Cardiac muscle cell (in vitro differentiated cells and primary cell): ENCODE measurements at places on chromosomes 5 and 9. TPM values are rescaled to one million over a fixed set of nuclear protein-coding genes. Genes with fewer than 3 reads are reported as not detected.

PCSK1 gene
- total RNA-seq = not detected in 2 replicates

ENTPD2 gene
- not detected in 2 replicates for total RNA-seq

TRIM7 gene
- total RNA-seq = 0.39 TPM in 1 of 2 replicates, not detected in the other

BTNL8 gene
- not detected in 2 replicates for total RNA-seq

IER5L gene
- 51.7 and 77.4 TPM in 2 replicates for total RNA-seq

CSF1R gene
- 0.04 TPM in 1 of 2 replicates, not detected in the other for total RNA-seq

C9orf50 gene
- total RNA-seq = 1.8 and 2.5 TPM in 2 replicates

NOL6 gene
- total RNA-seq = 17.2 and 20.6 TPM in 2 replicates

CCL27 gene
- total RNA-seq = 0.77 and 2.0 TPM in 2 replicates

MTAP gene
- total RNA-seq = 14.1 and 21.5 TPM in 2 replicates

PCDHGA12 gene
- 1.7 and 6.1 TPM in 2 replicates for total RNA-seq

PPP2R2B gene
- total RNA-seq = 14.1 and 21.1 TPM in 2 replicates

PCDHAC1 gene
- total RNA-seq = 16.7 and 20.8 TPM in 2 replicates

HDHD3 gene
- 44.6 and 45.5 TPM in 2 replicates for total RNA-seq

PROB1 gene
- 22.2 and 42.5 TPM in 2 replicates for total RNA-seq

GLIPR2 gene
- total RNA-seq = 3.2 and 8.6 TPM in 2 replicates

NIPAL4 gene
- total RNA-seq = 0.18 and 0.36 TPM in 2 replicates

TAL2 gene
- total RNA-seq = not detected in 2 replicates

ARHGEF39 gene
- 1.5 and 12.6 TPM in 2 replicates for total RNA-seq

ZFP37 gene
- total RNA-seq = 2.2 and 3.8 TPM in 2 replicates

NRARP gene
- total RNA-seq = 8.8 and 16.5 TPM in 2 replicates

LCN6 gene
- total RNA-seq = not detected in 2 replicates

NEUROG1 gene
- not detected in 2 replicates for total RNA-seq

QRFP gene
- not detected in 2 replicates for total RNA-seq

HTR4 gene
- total RNA-seq = 0.67 and 2.3 TPM in 2 replicates

SLC6A18 gene
- not detected in 2 replicates for total RNA-seq

SLC45A2 gene
- total RNA-seq = 0.85 TPM in 1 of 2 replicates, not detected in the other

MACIR gene
- total RNA-seq = 11.6 and 12.5 TPM in 2 replicates

IFNB1 gene
- not detected in 2 replicates for total RNA-seq

TMEFF1 gene
- 23.9 and 34.2 TPM in 2 replicates for total RNA-seq

PCDHB7 gene
- 1.1 and 2.3 TPM in 2 replicates for total RNA-seq

SLC36A2 gene
- not detected in 2 replicates for total RNA-seq

TNFSF8 gene
- total RNA-seq = not detected in 2 replicates

HTR1A gene
- not detected in 2 replicates for total RNA-seq

CCDC192 gene
- total RNA-seq = not detected in 2 replicates

TPRN gene
- 26.4 and 31.2 TPM in 2 replicates for total RNA-seq

PCDHA6 gene
- 2.6 and 16.9 TPM in 2 replicates for total RNA-seq
